ENCODE measurements at places on chromosomes 2 and 18. TPM values are rescaled to one million over a fixed set of nuclear protein-coding genes. Genes with fewer than 3 reads are reported as not detected.

MC5R gene
- not detected for total RNA-seq

DYSF gene
- total RNA-seq, result 82.1 TPM

CHRNG gene
- not detected for total RNA-seq

MBD1 gene
- 69.6 TPM for total RNA-seq

C2orf66 gene
- total RNA-seq, result 0.07 TPM

TLX2 gene
- not detected for total RNA-seq

GREB1L gene
- 0.20 TPM for total RNA-seq

DNA sequence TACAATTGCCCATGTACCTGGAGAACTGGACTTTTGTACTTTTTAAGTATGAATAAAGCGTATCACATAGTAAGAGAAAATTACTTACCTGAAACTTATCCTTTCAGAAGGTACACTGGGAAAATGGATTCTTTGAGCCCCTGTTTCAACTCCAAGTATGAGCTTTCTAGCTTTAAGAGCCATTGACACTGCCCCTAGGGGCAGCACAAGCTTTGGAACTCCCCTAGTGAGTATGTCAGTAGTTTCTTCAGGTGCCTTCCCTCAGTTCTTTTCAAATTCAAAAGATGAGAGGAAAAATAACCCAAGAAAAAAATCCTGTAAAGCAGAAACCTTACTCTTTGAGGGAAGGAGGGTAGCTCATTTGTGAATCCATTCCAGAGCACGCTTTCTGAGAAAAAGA lies 124.1 kb downstream of the MEMO1 start:
- no peak for DNase-seq

- no peak for DNase-seq
Measured at GRCh38 chr2:24873619-24874018, 46.4 kb downstream of the ADCY3 start.

DNA sequence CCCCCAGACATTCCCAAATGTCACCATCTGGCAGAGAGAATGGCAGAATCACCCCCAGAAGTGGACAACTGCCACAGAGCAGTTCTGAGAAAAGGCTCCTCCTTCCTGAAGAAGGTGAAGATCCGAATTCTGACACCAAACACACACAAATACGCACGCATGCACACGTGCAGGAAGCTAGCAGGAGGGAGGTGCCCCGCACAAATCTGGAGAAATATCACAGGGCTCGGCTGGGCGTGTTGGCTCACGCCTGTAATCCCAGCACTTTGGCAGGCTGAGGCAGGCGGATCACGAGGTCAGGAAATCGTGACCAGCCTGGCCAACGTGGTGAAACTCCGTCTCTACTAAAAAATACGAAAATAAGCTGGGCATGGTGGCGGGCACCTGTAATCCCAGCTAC lies 38.5 kb upstream of the ATG16L1 start:
- no peak for DNase-seq

DNA sequence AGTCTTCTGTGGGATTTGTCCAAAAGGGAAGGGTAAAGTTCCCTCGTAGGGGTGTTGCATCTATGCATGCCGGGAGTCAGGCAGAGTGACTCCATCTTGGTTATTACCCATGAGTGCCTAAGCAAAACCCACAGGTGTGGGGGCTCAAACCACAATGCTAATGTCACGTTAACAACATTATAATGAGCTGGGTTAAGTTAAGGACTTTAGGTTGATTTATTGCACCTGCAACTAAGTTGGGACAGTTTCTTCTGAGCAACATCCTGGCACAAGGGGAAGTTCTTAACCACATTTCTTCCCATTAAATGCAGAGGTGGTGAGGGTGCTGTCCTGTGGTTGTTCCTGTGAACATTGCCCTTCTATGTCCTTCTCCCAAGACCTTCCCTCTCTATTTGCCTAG lies 1596.8 kb upstream of the SLC39A10 start:
- DNase-seq, result no peak

DNA sequence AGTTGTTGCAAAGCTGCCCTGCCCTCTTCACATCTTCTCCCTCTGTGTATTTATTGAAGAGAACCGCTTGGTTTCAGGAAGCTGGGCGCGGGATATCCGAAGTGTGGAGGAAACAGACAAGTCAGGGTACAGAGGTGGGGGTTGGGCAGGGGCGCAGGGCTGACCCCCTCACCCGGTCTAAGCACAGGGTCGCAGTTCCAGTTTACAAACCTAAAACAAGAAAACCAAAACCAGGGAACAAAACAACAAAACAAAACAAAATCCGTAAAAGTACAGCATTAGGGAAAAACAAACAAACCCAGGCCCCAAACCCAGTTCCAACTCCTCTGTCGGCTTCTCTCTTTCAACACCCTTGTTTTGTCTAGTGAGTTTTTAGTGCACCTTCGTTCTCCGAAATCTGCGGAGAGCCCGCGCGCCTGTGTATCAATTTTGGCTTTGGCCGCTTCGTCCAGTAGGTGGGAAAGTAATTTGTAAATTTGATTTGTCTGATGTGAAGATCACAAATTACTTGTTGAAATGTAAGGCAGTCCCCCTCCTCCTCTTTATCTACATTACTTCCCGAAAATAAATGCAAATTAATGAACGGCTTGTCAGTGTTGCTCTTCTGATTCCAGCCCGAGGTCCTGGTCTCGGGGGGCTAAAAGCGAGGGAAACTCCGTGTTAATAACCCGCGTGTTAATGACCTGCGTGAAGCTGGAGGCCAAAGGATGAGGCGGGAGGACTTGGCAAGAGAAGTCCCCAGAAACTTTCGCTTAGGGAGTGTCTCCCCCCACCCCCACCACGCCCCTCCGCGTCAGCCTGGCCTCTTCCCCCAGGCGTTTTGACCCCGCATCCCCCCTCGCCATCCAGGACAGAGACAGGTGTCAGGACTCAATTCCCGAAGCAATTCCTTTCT lies 6.9 kb downstream of the OTX1 start:
- DNase-seq, result no peak

GRCh38 chr2:172427256-172427989 lies at the start of gene ITGA6:
TSS of gene ITGA6 (plus strand) at chr2:172427586.
- DNase-seq, result no peak

DNA sequence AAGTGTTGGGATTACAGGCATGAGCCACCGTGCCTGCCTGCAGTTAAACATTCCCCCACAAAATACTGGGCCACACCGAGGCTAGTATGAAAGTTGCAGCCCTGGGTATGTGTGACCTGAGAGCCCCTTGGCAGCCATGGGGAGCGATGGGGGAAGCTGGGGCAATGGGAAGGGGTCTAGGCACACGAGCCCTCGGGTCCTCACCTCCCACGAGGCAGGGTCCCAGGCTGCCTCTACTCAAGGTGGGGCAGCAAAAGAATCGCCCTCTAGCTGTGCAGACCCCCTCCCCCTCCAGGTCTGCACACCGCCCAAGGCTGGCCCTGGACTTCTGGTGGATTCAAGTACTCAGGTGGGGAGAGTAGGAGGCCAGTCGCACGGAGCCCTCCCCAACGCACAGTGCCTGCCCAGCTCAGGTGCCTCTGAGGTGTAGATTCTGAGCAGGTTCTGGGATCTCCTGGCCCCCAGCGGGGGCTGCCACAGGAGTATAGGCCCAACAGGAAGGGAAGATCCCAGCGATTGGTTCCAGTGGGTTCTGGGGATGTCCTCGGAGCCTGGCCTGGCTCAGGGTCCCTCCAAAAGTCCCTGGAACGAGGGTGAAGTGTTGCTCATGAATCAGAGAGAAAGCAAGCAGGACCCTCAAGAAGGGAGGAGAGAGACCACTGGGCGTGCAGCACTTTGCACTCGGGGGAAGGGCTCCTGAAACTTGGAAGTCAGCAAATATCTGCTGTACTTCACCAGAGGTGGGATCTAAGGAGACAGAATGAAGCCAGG lies 2.6 kb downstream of the GPR35 start:
- no peak for DNase-seq

GRCh38 chr2:181780657-181781056 lies 100.3 kb upstream of the NEUROD1 start:
- DNase-seq, result no peak

Measured in pulmonary artery endothelial cell (primary cell).